Frontal cortex (tissue), 4 donors: ENCODE measurements at places on chromosomes 13 and 19. TPM values are rescaled to one million over a fixed set of nuclear protein-coding genes. Genes with fewer than 3 reads are reported as not detected.

Gene STXBP2
- 2.4 TPM for total RNA-seq

Gene SOX1
- total RNA-seq = 4.5 TPM

Gene PCDH9
- total RNA-seq = 64.4 TPM

Gene NXNL1
- total RNA-seq = not detected

Gene S1PR2
- 2.4 TPM for total RNA-seq

Gene TUBA3C
- not detected for total RNA-seq

Gene SHISA2
- 53.8 TPM for total RNA-seq

Gene ZNF135
- 11.8 TPM for total RNA-seq

Gene ZNF723
- total RNA-seq = not detected

Gene DACT3
- total RNA-seq = 17.5 TPM

Gene TSSK6
- total RNA-seq = 2.4 TPM

Gene MICU2
- 47.3 TPM for total RNA-seq

Gene CLDND2
- not detected for total RNA-seq

Gene KLK14
- not detected for total RNA-seq

Gene KLK10
- not detected for total RNA-seq

Gene PEAK3
- under 0.01 TPM for total RNA-seq

Gene GIPC3
- under 0.01 TPM for total RNA-seq

Gene ZNF66
- 16.3 TPM for total RNA-seq

Gene CGB7
- not detected for total RNA-seq

Gene WDR88
- not detected for total RNA-seq

Gene KIR2DL1
- not detected for total RNA-seq

Gene PSG2
- not detected for total RNA-seq

Gene CEACAM1
- not detected for total RNA-seq

Gene KLK13
- not detected for total RNA-seq

Gene MUC16
- total RNA-seq = not detected

Gene TMEM221
- 0.82 TPM for total RNA-seq

Gene WDFY2
- 4.9 TPM for total RNA-seq

Gene ZNF439
- total RNA-seq = 38.3 TPM

Gene ZNF224
- total RNA-seq = 43.2 TPM

Gene ZNF296
- under 0.01 TPM for total RNA-seq
